Kidney (tissue), 22 donors: ENCODE measurements at places on chromosomes 6 and 20. TPM values are rescaled to one million over a fixed set of nuclear protein-coding genes. Genes with fewer than 3 reads are reported as not detected.

CST2 gene
- not detected for total RNA-seq

DNA sequence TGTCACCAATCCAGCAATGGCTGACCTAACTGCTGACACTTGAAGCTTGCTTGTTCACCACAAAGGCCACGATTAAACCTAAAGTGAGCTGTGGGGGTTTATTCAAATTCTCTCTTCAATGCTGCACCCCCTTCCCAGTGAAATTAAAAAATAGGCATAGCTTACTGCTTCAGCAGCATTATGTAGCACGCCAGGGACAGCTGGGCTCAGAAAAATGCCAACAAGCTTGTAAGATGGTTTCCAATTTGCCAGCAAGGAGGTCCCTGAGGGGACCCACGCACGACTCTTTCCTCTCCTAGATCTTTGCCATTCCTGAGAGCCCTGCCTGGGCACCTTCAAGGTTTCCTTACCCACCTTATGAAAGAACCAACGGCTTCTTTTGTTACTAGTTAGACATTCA lies 113.5 kb upstream of the CDH4 start:
- H3K36me3 ChIP-seq, result no peaks in the 10 kb centered on the region
- no peaks in the 10 kb centered on the region for H3K27me3 ChIP-seq
- H3K27ac ChIP-seq, result no peak overlapping the region
- H3K4me3 ChIP-seq, result no peak overlapping the region
- H3K4me1 ChIP-seq, result no peaks in the 10 kb centered on the region
- DNase-seq, result no peak

DNA sequence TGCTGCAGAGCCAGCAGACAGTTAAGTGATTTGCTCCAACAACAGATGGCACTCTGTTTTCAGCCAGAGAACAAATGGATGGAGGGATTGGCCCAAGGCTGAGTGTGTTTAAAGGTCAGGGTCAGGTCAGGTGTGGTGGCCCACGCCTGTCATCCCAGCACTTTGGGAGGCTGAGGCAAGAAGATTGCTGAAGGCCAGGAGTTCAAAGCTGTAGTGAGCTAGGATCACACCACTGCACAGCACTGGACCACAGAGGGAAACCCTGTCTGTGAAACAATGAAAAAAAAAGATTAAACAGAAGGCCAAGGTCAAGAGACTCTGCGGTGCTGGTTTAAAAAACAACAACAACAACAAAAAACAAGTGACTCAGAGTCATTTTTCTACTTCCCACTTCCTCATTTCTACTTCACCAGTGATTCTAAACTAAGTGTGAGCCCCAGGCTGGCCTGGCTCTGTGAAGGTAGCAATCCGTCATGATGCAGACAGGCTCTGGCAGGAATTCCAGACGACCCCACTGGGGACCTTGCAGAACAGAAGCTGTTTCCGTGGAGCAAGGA lies 42.5 kb upstream of the ARMC2 start:
- H3K4me1 ChIP-seq, result no peaks in the 10 kb centered on the region
- no peak for DNase-seq
- no peaks in the 10 kb centered on the region for H3K27me3 ChIP-seq
- H3K27ac ChIP-seq, result no peak overlapping the region
- H3K4me3 ChIP-seq, result no peak overlapping the region

OR2H1 gene
- total RNA-seq, result not detected

TGM3 gene
- total RNA-seq, result 0.13 TPM

- H3K4me1 ChIP-seq, result no peaks in the 10 kb centered on the region
- no peaks in the 10 kb centered on the region for H3K36me3 ChIP-seq
- no peaks in the 10 kb centered on the region for H3K27me3 ChIP-seq
- DNase-seq, result peak; percentile 81
- H3K4me3 ChIP-seq, result no peak overlapping the region
Measured at GRCh38 chr6:89311853-89312531, 3.1 kb downstream of the GABRR2 start.

DNA sequence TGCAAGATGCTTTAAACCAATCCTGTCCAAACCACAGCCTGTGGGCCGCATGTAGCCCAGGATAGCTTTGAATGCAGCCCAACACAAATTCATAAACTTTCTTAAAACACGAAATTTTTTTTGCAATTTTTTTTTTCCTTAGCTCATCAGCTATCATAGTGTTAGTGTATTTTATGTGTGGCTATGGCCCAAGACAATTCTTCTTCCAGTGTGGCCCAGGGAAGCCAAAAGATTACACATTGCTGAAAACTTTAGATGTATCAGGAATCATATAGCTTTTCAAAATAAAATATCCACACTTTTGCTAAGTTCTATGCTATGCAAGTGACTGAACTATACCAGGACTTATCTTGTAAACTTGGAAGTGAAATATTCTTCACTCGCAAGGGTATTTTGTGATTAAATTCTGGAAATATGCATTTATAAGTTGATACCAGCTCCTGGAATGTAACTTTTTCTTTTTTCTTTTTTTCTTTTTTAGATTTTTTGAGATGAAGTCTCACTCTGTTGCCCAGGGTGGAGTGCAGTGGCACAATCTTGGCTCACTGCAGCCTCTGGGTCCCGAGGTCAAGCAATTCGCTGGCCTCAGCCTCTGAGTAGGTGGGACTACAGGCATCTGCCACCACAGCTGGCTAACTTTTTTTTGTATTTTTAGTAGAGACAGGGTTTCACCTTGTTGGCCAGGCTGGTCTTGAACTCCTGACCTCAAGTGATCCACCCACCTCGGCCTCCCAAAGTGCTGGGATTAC lies 49.8 kb downstream of the MTHFD1L start:
- H3K4me1 ChIP-seq, result no peaks in the 10 kb centered on the region
- no peaks in the 10 kb centered on the region for H3K36me3 ChIP-seq
- H3K27me3 ChIP-seq, result no peaks in the 10 kb centered on the region
- no peak for DNase-seq
- H3K27ac ChIP-seq, result no peak overlapping the region

DNA sequence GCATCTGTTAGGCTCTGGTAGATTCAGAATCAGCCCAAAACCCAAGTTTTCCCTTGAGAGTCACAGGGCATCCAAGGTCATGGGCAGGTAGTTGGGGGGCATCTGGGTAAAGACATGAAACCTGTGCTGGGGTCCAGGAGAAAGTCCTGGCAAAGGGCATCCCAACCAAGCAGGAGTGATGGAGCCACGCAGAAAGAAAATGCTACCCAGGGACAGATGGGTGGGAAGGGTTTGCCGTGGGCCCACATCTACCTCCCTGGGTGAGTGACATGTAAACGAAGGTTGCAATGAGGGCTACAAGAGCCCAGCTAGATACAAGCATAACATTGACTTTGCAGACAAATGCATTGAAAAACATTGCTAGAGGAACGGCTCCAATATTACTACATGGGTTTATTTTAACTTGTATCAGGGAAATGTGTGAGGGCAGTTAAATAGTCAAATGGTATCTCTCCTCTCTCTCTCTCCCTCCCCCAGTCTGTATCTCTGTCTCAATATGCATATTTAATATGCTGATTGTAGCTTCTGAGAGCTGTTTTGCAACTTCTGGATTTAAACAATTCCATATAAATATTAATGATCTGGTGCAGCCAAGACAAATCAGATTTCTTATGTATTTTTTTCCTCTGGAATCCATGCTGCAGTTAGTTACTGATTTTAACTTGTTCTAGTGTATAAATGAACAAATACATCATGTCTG lies 135.7 kb downstream of the SYNDIG1 start:
- no peaks in the 10 kb centered on the region for H3K4me1 ChIP-seq
- no peak for DNase-seq
- H3K27me3 ChIP-seq, result no peaks in the 10 kb centered on the region
- H3K36me3 ChIP-seq, result no peaks in the 10 kb centered on the region

- peaks cover 3% of the 10 kb centered on the region for H3K4me1 ChIP-seq
- no peaks in the 10 kb centered on the region for H3K36me3 ChIP-seq
- no peak overlapping the region for H3K27ac ChIP-seq
- no peak overlapping the region for H3K4me3 ChIP-seq
Measured at GRCh38 chr20:21707267-21707666, 1.8 kb downstream of the PAX1 start.

SCGN gene
- 8.7 TPM for total RNA-seq

PDCD2 gene
- 49.8 TPM for total RNA-seq

DNA sequence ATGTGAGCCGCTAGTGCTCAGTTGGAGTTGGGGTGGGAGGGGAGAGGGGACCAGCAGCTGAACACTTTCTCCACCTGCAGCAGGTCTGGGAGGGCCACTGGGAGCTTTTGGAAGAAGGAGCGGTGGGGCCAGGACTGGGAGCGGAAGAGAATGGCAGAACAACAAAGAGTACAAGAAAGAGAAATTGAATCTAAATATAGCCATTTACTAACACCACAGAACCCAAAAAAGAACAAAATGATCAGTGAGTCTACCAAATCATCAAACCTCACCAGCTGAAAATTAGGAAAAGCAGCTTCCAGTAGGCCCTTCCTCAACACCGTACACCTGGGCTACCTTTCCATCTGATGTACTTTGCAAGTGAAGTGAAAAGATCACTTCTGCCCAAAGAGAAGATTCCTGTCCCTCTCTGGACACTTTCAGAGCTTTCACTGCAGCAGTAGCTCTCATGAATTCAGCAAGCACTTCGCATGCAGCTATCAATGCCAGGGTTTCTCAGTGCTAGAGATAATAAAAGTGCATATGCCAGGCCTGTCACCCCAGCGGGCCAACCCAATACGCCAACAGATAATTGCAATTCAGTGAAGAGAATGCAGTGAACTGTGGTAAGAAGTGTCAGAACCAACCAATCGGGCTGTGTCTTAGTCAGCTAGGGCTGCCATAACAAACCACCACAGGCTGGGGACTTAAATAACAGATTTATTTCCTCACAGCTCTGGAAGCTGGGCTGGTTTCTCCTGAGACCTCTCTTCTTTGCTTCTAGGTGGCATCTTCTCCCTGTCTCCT lies 597 bp downstream of the LY86 start:
- no peaks in the 10 kb centered on the region for H3K27me3 ChIP-seq
- no peak for DNase-seq
- peaks cover 5% of the 10 kb centered on the region for H3K4me1 ChIP-seq
- H3K36me3 ChIP-seq, result no peaks in the 10 kb centered on the region
- H3K27ac ChIP-seq, result no peak overlapping the region
- H3K4me3 ChIP-seq, result no peak overlapping the region

CALHM4 gene
- total RNA-seq, result not detected

ME1 gene
- total RNA-seq, result 3.3 TPM

DNA sequence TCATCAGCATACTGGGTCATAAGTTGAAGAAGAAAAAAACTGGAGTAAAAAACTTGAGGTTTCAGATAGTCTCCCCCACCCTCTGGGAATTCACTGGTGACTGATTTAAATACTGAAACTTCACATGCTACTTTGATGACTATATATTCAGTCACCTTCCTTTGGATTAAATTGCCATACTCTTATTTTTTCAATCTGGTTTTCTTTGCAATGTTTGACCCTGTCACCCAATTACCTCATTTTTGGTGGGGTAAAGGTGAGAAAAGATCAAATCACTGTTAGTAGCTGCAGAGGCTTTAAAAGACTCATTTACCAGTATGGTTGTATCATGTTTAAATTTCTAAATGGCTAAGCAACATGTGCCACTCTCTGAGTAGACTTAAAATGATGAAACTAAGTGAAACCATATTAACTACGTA lies 862.7 kb upstream of the FLRT3 start:
- no peaks in the 10 kb centered on the region for H3K4me1 ChIP-seq
- H3K36me3 ChIP-seq, result no peaks in the 10 kb centered on the region
- no peak overlapping the region for H3K27ac ChIP-seq
- H3K4me3 ChIP-seq, result no peak overlapping the region

DNA sequence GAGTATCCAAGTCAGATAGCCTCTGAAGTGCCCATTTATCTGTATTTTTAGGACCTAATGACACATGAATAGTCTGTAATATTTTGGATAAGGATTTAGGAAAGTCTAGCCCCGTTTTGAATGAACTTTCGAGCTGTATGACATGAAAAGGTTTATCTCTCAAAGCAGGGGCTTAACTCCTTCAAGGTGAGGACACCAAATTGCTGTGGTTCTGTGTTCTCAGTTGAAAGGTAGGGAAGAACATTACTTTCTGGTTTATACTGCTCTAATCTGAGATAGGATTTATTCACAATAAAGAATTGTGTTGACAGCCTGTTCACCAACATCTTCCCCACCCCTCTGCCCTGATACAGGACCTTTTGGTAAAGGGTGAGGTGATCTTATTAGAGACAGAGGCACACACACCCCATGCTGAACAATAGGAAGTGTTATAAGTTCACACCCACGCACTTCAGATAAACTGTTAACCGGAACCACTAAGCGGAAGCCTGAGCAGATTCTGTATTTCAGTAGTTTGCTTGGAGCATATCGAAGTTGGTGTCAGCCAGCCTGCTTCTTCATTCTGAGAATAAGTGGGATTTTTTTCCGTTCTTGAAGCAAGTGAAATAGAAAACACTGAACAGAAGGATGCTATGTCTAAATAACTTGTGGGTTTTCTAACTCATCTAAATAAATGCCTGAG lies 223.3 kb downstream of the TMEM242 start:
- H3K27ac ChIP-seq, result no peak overlapping the region
- no peak overlapping the region for H3K4me3 ChIP-seq
- H3K4me1 ChIP-seq, result peaks cover 12% of the 10 kb centered on the region
- no peaks in the 10 kb centered on the region for H3K27me3 ChIP-seq
- no peaks in the 10 kb centered on the region for H3K36me3 ChIP-seq

PTCRA gene
- not detected for total RNA-seq

DNA sequence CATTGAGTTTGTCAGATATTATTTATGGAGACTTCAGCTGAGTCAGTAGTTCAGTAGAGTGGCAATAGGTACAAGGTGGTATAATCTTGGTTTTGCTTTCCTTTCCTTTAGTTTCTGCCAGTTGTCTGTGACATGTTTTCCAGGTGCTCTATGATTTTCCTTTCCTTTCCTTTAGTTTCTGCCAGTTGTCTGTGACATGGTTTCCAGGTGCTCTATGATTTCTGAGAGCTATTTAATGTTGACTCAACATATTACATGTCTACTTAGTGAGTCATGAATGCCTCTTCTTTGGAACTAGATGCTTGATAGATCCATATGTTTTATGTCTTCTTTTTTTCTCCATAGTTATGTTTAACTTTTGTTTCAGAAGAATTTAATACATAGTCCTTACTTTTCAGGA lies 186.4 kb upstream of the DEFB112 start:
- H3K27me3 ChIP-seq, result no peaks in the 10 kb centered on the region
- H3K4me3 ChIP-seq, result no peak overlapping the region
- no peaks in the 10 kb centered on the region for H3K4me1 ChIP-seq
- no peaks in the 10 kb centered on the region for H3K36me3 ChIP-seq
- H3K27ac ChIP-seq, result no peak overlapping the region
- DNase-seq, result no peak
